Fibroblast of skin of left biceps (primary cell): ENCODE measurements at places on chromosomes 16 and 17.

GRCh38 chr17:5354310-5354709, 65.2 kb downstream of the NUP88 start:
- DNase-seq, result no peak

GRCh38 chr17:73887739-73888138, 243.5 kb upstream of the SDK2 start:
- no peak for DNase-seq

GRCh38 chr17:74759243-74759801, 10.9 kb downstream of the NHERF1 start:
- DNase-seq, result no peak

- DNase-seq, result peak; percentile 83
Measured at GRCh38 chr17:12522743-12523183, 142.9 kb upstream of the MYOCD start.

DNA sequence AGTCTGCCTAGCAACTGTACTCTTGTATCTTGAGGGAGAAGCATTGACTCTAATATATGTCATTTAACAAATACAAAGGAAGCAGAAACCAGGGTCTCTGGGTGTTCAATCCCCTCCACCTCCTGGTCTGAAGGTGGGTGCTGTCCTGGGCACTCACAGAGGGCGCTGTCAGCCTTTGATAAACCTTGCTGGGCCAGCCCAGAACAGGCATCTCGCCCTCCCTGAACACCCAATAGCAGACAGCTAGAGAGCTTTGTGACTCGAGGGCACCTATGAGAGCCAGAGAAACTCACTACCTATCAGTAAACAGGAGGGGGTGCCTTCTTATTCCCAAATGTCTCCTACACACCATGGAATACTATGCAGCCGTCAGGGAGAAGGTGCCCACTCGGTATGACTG, 6.4 kb upstream of the PIPOX start:
- no peak for DNase-seq

GRCh38 chr17:48100160-48100559, 1.1 kb downstream of the CBX1 start:
- peak; percentile 28 for DNase-seq

- peak; percentile 62 for DNase-seq
Measured at GRCh38 chr17:9893411-9894012, 11.6 kb downstream of the RCVRN start.

DNA sequence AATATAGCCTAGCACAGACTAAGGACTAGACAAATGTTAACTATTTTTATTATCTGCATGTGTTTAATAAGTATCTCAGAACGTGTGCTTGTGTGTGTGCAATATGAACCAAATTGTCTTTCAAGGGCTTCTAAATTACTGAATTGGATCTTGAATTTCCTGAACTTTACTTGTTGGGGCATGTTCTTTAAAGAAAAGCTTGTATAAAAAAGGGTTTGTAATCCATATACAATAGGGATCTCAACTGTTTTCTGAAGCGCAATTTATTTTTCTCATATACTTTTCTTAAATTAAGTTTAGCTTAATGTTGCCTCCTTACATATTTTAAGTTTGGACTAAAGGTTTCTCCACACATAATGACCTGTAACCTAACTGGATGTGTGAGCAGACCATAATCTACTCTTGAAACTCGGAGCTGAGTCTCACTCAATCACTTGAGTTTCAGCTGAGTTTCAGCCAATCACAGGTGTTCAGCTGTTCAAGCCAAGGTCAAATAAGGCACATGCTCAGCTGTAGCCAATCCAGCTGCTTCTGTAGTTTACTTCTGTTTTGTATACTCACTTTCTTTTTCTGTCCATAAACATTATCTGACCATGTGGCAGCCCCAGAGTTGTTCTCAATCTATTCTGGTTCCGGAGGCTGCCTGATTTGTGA, 72.3 kb downstream of the CDK5R1 start:
- DNase-seq, result no peak

GRCh38 chr16:21592191-21592590, 7.2 kb upstream of the METTL9 start:
- DNase-seq, result no peak

DNA sequence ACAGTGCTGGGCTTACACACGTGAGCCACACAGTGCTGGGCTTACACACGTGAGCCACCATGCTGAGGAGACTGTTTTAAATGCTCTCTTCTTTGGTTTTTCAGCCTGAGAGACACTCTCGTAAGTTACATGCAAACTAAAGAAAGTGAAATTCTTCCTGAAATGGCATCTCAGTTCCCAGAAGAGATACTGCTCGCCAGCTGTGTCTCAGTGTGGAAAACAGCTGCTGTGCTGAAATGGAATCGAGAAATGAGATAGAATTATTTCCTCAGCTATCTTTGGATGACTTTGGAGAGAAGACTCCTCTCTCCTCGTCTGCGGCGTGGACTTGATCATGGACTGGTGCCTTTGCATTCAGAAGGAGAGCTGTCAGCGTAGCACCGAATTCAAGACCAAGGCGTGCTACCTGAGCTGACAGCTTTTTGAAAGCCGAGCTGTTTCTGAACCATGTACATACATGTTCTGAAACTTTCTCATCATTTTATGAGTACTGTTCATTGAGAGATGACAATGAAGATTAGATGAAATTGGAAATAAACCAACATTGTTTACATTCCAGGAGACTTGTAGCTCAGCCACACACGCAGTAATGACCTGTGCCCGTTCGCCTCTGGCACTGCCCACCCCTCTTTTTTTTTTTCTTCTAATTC, 21.6 kb upstream of the ENDOV start:
- DNase-seq, result no peak

- DNase-seq, result no peak
Measured at GRCh38 chr17:40450175-40450574, 6.9 kb downstream of the IGFBP4 start.

DNA sequence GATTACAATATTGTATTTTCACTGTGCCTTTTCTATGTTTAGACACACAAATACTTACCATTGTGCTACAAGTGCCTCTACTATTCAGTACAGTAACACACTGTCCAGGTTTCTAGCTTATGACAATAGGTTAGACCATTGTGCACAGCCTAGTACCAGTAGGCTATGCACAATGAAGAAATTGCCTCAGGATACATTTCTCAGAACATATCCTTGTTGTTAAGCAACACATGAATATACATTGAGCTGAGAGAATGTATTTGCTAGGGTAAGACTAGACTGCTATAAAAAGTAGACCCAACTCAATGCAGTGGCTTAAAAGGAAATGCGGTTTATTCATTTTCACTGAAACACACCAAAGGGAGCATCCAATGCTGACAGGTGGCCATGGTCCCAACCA, 285.1 kb downstream of the HS3ST3A1 start:
- no peak for DNase-seq

- no peak for DNase-seq
Measured at GRCh38 chr16:6066652-6067051, 969.1 kb upstream of the EEF2KMT start.

- DNase-seq, result no peak
Measured at GRCh38 chr16:27284865-27285675, 16.5 kb upstream of the NSMCE1 start.

- DNase-seq, result no peak
Measured at GRCh38 chr16:21568502-21569189, 30.7 kb upstream of the METTL9 start.

GRCh38 chr16:55078153-55078552, 147.5 kb downstream of the IRX5 start:
- no peak for DNase-seq

DNA sequence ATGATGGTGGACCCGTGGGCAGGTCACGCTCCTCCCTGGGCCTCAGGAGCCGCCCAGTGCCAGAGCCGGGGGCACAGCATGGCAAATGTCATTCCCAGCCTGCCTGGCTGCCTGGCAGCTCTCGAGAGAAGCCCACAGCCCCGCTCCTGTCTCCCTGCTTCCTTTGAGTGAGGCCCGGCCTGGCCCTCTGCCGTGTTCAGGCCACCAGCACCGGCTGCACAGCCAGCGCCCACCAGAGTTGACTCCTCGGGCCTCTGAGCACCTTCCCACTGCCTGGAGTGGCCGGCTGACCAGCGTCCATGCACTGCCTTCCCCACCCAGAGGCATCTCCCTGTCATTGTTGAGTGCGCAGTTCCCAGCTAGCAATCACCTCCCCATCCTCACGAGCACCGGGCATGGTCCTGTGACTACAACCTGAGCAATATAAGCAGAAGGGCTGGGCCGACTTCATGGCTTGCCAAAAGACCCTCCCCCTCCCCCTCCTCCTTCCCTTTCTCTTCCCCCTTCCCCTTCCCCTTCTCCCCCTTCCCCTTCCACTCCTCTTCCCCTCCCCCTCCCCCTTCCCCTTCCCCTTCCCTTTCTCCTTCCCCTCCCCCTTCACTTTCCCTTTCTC, 11.9 kb upstream of the SLC38A10 start:
- DNase-seq, result no peak

GRCh38 chr17:27956601-27957445, 63.7 kb upstream of the LYRM9 start:
- no peak for DNase-seq

DNA sequence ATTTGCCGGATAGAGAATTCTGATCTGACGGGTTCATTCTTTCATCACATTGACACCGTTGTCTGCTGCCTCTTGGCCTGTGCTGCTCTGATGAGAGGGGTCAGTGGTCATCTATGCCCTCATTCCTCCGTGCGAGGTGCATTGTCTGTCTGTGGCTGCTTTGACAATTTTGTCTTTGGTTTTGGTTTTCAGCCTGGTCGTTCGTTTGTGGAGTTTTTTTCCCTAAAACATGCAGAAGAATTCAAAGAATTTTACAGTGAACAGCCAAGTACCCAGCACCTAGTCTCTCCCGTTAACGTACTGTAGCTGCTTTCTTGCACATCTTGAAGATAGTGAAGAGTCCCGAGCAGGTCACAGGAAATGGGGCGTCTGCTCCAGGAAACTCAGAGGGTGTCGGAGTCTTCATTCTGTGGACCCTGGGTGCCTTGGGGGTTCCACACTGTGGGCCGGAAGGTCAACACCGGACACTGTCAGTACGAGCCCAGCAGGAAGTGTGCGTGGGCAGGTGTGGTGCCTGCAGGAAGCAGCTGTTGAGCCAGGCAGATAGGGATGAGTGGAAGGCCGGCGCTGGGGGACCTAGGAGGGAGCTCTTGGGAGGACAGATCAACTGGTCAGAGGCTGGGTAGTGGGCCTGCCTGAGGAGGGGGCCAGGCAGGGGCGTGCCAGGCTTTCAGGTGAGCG, 28.2 kb downstream of the CRAMP1 start:
- no peak for DNase-seq

DNA sequence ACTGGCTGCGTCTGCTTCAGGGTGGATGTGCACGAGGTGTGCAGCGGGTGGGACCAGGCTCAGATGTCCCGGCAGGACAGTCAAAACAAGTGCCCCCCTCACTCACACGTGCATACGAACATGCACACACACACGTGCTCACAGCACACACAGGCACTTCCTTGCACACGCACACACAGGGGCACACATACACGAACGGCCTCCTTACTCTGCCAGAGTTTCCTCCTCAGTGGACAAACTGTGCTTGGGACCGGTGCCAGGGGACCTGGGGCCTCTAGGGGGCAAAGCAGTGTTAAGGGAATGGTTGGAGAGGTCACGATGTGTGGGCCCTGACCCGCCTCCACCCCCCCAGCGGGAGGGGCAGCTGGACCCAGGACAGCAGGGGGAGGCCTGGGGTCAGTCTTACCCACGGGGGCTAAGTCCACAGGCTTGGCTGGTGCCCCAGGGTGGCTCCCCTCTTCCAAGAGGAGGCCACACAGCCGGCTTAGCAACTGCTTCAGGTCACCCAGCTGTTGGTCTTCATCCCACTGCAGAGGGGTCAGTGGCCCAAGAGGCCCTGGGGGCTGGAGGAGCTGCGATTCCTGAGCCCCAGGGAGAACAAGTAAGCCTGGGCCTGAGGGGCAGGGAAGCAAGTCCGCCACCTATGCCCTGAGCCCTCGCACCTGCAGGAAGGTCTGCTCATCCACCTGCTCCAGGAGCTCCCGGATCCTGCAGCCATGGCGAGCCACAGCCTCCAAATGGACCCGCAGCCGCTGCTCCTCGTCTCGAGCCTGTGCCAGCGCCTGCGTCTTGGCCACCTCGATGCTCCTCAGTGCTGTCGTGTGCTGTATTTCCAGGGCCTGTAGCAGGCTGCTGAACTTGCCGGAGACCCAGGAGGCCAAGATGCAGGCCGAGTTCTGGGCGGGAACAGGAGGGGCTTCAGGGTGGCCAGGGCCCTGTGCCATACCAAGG, 4.9 kb downstream of the TRIM65 start:
- no peak for DNase-seq

DNA sequence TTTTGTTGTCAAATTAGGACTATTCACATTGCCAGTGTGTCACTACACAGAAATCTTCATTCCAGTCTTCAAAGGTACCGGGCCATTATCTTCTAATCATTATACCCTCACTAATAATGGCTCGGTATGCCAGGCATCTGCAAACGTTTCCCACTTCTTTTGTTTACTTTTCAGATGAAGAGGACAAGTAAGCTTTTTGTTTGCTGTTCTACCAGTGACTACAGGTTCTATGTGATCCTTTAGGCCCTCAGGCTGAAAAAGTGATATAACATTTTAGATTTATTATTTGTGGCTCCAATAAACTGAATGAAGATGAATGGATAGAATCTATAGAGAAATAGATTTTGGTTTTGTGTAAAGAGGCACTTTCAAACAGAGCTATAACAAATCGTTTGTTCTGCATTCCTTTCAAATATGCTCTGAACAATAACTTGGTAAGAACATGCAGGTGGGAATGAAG, 403 bp upstream of the KRTAP3-1 start:
- no peak for DNase-seq

GRCh38 chr17:64426596-64426995, 22.3 kb upstream of the MILR1 start:
- DNase-seq, result no peak

- no peak for DNase-seq
Measured at GRCh38 chr16:8589900-8590688, at the start of gene TMEM114. Gene TMEM114, minus strand, starts transcription at chr16:8590511. Its CDS starts 673 bp downstream, at chr16:8589838.

GRCh38 chr16:83568345-83568744, 239.4 kb upstream of the HSBP1 start:
- DNase-seq, result no peak

DNA sequence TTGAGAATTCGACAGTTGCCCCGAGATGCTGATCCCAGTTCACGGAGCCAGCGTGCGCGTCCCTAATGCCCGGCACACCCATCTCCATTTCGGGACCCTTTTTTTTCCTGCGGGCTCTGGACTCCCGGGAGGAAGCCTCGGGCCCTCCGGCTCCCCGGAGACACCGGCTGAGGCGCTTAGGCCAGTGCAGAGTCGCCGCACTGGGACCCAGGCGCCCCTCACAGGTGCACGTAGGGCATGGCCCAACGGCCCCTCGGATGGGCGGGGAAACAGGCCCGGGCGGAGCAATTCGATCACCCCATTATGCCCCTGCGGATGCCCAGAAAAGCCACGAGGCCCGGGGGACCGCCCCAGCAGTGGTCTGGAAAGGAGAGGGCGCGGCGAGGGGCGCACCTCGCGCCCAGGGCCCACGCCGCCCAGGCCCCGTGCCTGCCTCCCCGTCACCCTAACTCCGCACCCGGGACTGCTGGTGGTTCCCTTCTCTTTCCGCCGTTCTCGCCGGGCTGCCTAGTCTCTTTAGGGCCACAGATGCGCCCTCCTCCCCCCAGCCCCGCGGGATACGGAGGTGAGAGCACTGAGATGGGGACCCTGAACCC, 18.5 kb upstream of the ZFHX3 start:
- no peak for DNase-seq

GRCh38 chr17:74241431-74241830, 28.1 kb downstream of the TTYH2 start:
- DNase-seq, result no peak
